ENCODE measurements at places on chromosomes 5 and 9.

DNA sequence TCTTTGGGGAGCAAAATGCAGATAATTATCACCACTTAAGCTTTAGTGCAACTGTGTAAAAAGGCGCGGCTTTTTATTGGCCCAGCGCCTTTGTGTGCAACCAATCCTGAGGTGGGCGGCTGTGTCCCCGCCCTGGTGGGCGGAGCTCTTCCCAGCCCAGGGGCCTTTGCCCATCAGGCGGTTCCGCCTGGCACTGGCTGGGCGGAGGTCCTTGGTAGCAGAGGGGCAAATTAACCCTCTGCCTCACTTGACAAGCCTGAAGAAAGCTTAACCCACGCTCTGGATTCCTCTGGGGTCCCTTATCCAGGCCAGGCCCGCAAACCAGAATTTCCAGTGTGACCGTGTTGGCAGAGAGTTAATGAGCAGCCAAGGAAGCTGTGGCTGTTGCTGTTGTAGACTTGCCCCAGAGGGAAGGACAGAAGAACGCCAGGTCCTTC, 12.8 kb upstream of the NIPAL4 start:
- DNase-seq = no peak

DNA sequence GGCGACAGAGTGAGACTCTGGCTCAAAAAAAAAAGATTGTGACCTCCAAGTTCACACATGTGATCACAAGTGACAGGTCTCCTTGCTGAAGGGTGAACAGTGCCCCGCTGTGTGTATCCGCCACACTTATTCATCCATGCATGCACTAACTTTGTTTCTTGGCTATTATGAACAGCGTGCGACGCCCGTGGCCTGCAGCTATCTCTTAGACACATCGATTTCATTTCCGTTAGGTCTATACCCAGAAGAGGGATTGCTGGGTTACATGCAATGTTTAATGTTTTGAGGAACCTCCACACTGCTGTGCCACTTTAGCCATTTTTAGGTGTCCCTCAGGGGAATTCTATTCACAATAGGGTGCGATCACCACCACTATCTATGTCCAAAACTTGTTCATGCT, 12.1 kb upstream of the EGFL7 start:
- no peak for DNase-seq

DNA sequence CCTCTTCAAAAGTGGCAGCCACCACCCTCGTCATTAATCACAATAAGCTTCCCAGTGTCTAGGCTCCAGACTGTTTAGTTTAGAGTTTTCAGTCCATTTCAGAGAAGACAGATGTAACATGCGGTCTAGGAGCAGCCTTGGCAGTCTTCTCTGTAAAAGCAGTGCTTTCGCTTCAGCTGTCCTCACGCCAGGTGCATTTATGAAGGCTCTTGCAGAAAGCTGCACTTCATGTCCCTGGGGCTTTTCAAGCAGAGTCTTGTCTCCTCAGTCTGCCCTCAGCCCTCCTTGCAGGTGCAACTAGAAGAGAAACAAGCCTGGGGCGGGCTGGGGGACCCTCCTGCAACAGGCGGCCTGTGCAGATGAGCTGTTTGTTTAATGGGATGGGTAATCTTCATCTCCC, 281.9 kb downstream of the DRD1 start:
- DNase-seq = no peak

GRCh38 chr9:134611046-134611445, 30.6 kb upstream of the COL5A1 start:
- DNase-seq = no peak

DNA sequence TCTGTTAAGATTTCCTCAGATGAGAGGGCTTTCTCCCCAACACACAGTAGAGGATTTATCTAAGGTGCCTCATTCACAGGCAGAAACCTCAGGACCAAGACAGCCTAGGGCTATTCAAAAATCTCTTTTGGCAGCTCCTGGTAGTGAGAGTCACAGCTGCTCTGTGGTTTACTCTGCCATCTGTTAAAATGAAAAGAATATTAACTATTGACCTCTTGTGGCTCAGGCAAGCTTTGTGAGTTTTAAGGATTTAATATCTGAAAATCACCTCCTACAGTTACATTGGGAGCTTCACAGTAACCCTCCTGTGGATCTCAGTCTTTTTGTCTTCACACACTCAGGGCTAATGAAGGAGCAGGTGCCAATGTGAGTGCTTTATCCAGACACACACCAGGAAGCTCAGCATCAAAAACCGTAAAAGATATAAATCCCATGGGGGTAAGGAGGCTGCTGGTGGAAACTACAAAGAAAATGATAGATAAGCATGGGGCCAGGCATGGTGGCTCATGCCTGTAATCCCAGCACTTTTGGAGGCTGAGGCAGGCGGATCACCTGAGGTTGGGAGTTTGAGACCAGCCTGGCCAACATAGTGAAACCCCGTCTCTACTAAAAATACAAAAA, 29.7 kb downstream of the PPP1R2B start:
- DNase-seq = no peak

DNA sequence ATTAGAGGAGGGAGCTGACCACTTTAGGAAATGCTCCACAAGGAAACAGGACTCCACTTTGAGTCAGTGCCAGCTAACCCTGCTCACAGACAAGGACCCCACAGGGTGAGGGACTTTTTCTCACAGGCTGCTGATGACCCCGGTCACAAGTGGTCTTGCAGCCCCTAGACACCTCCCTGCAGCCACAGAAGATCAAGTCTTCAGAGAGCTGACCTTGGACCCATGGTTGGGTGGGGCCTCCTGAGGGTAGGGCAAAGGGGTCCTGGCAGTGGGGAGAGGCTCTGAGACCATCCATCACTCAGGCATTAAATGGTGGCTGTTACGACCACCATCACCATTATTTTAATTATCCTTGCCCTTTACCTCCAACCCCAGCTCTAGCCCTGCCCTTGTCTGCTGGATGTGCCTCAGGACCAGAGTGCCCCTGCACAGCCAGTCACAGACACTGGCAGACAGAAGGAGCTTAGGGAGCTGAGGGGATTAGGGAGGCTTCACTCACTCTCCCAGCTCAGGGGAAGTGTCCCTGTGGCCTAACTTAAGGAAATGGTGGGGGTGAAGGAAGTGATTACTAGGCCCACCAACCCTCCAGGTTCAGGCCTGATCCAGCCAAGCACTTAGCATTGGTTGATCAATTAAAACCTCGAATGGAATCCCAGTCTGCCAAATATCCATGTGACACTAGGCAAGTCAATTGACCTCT, 1.6 kb downstream of the ACSL6 start:
- no peak for DNase-seq

DNA sequence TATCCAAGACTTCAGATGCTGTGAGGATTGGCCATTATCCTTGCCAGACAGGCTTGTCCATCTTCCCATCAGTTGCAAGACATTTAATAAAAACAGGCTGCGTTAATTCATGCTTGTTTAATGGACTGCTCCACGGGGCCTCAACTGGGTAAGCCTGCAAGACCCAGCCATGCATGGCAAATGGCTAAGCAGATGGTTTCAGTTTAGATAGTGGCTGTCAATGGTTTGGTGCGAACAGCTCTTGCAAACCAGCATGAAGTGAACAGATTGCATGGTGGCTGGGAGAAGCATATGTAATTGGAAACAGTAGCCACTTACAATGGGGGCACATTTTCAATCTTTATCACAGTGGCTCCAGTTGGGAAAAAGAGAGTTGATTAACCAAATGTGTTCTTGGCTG, 628.2 kb upstream of the KLF4 start:
- no peak for DNase-seq

GRCh38 chr9:8391132-8391531, 591.6 kb upstream of the DMAC1 start:
- no peak for DNase-seq

GRCh38 chr9:105073147-105073546, 145.2 kb upstream of the ABCA1 start:
- no peak for DNase-seq

DNA sequence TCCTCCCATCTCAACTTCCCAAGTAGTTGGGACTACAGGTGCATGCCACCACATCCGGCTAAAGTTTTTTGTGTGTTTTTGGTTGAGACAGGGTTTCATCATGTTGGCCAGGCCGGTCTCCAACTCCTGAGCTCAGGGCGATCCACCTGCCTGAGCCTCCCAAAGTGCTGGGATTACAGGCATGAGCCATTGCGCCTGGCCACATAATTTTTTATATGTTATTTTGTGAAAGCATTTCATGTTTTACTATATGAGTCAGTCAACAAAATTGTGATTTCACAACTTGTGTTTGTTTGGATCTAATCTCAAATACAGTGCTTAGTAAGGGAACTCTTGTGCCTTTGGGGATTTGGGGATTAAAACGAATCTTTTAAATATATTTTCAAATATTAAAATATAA, 20.0 kb upstream of the FAM120AOS start:
- DNase-seq = no peak

- DNase-seq = no peak
Measured at GRCh38 chr5:60538426-60538825, 161.5 kb downstream of the DEPDC1B start.

- no peak for DNase-seq
Measured at GRCh38 chr5:34459908-34460307, 196.2 kb upstream of the RAI14 start.
